ENCODE measurements at places on chromosomes 11 and 22.
A peak's percentile ranks its signal among the peaks of the same experiment; 100 is the strongest.

- no peak for DNase-seq
Observed at GRCh38 chr22:46969961-46970360, 207.5 kb downstream of the TBC1D22A start.

DNA sequence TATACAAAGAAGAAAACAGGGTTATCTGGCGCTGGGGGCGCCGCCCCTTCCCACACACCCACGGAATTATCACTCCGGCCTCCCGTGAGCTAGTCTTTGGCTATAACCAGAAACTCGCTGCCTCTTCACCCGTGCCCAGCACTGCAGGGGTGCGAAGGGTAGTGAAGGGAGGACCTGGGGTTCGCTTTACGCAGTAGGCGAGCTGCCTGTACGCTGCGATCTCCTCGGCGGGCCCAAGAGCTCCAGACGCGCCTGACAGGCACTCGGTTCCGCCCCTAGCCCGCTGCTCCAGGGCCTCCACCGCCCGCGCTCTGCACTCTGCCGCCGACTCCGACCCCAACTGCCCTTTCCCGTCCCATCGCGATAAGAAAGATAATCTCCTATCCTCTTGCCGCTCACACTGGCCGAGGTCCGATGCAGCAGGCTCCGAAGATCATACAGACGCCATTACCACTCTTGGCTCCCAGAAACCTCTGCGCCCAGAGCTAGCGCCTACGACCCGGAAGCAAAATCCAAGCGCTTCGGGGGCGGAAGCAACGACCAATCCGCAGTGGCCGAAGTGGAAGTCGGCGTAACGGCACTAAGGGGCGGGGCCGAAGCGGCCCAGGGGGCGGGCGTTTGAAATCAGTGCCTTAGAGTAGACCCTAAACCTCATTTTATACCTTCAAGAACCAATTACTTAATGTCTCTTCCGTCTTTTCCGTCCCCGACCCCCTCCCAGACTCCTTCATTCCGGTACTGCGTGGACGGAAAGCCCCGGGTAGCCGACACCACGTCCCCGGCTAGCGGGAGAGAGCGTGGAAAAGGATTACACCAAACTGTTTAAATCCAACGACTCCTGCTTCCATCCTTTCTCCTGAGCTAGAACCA lies at the start of the genes CWC15 and KDM4D:
CWC15 (minus strand) TSS at position 458 of the 870 bp plus-strand sequence. CDS start 1,371 bp downstream, outside the sequence.
KDM4D (plus strand) TSS at position 611 of the 870 bp plus-strand sequence. CDS start 23,664 bp downstream, outside the sequence.
- peak; percentile 95 for DNase-seq

DNA sequence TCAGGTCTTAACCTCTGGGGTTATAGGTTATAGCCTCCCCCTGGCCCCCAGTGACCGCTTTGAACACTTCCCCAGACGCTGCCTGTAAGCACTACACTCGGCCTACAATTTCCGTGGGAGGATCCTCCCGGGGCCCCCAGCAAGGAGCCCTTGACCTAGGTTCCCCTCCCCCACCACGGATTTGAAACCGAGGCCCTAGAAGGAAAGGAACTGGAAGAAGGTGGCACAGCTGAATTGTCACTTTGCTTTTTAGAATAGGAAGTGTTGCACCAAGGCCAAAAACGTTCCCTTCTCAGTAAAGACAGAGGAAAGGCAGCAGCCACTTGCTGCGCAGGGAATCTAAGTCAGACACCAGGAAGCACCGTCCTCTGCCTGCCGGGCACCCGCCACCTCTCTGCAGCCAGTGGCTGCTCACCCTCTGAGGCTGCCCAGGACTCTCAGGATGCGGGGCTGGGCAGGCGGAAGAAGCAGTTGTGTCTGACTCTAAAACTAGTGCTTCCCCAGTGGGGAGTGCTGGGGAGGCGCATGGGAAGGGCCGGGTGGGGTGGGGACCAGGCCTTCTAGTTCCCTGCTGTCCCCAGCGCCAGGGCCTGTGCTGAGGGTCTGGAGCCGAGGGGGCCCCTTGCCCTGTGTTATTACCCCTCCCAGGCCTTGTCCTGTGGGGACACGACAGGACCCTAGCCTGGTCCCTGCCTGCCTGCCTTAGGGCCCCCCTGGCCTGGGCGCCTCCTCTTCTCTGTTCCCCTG lies 7.9 kb upstream of the FLRT1 start:
- DNase-seq, result no peak

DNA sequence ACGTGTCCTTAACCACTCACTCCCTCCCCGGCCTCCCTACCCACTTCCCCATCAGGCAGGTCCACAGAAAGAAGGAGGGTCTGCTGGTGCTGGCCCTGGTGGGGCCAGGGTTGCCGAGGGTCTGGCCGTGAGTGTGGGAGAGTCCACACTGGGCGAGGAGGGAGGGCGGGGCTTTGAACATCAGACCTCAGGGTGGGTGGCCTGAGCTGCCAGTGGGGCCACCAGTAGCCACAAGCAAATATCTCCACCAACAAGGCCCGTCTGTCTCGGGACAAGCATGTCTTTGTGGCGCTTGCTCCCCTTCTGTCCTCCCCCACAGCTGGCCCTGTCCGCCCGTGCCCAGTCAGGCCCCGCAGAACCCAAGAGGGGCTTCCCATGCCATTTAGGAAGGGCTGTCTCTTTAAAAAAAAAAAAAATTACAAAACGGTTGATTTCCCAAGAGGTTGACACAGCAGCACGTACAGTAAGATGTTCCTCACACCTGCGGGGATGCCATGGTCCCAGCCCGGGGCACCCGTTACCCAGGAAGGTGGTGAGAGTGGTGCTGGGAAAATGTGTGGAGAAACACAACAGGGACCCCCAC lies 17.7 kb upstream of the TALDO1 start:
- DNase-seq, result no peak

GRCh38 chr11:116930586-116930985 lies 93.2 kb upstream of the APOA1 start:
- no peak for DNase-seq

DNA sequence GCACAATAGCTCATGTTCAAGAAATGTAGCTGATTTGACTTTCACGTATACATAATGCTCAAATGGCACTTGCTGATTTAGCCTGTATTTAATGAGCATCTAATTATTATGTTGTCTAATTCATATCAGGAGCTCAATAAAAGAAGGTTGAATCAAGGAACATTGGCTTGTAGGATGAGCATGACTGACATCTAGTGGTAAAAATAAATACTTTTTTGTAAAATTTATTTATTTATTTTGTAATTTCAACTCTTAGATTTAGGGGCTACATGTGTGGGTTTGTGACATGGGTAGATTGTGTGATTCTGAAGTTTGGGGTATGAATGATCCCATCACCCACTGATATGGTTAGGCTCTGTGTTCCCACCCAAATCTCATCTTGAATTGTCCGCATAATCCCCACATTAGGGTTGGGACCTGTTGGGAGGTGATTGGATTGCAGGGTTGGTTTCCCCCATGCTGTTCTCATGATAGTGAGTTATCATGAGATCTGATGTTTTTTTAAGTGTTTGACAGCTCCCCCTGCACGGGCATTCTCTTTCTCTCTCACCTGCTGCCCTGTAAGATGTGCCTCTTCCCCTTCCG lies 1.7 kb upstream of the OR52E5 start:
- peak; percentile 10 for DNase-seq

DNA sequence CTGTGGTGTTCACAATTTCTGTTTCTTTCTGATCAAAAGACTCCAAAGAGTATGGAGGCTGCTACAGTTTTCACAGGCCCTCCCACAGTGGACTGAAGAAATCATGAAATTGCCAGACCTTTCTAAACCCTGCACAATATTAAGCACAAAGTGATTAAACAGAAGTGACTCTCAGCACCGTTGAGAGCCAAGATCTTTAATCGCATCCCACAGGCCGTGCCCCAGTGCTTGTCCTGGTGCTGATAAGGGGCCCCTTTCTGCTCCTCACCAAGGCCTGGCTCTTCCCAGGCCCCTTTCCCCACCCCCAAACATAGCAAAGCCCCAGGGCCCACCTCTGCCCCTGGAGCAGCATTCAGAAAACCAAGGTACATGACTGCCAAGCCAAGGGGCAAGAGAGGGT lies 57.4 kb upstream of the BMAL1 start:
- DNase-seq, result no peak

DNA sequence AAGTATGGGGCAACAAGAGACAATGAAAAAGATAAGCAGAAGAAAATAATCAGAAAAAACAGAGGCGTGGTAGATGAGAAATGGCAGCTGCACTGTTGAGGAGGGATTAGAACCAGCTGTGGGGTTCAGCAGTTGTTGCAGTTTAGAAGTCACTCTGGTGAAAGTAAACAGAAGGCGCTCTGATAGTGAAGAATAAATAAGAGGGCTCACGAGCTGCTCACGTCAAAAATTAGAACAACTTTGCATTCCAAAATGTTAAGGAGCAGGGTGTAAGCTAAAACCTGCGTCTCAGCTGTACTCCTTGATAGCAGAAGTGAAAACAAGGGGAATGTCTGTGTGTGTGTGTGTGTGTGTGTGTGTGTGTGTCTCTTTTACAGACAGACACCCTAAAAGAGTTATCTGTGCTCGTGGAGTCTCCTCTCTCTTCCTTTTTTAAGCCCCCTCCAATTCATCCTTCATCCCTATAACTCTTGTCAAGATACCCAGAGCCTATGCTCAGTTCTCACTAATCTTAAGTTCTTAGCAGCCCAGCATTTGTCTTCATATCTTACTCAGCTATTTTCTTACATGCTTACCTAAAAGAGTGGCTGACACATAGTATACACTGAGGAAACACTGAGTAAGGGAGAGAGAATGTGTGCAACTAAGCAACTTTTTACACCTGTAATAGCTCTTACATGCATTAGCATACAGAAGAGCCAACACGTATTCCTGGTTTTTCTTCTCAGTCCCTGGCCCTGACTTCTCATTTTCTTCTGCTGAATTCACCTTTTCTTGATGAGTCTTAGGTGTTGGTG lies 8.9 kb downstream of the TTC17 start:
- peak; percentile 50 for DNase-seq

DNA sequence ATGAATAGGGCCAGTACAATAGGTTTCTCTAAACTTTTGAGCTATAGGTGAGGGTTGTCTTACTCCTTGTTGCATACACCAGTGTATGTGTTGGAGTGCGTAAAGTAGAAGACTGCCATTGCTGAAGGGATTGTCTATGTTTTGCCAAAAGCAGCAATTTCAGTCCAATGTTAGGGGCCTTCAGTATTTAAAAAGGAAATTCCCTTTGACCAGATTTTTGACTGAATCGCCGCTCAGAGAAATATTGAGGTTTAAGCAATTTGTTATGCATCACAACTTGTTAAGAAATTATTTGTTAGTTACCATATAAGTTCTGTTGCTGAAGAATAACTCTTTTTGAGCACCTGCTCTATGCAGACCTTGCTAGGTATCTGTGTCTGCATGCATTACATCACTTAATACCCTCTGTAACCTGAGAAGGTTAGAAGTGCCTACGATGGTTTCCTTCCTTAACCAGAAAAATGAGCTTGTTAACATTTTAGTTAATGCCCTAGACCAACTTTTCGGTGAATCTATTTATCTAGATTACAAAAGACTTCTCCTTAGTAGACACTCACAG lies 33.9 kb downstream of the MMP20 start:
- DNase-seq, result no peak

DNA sequence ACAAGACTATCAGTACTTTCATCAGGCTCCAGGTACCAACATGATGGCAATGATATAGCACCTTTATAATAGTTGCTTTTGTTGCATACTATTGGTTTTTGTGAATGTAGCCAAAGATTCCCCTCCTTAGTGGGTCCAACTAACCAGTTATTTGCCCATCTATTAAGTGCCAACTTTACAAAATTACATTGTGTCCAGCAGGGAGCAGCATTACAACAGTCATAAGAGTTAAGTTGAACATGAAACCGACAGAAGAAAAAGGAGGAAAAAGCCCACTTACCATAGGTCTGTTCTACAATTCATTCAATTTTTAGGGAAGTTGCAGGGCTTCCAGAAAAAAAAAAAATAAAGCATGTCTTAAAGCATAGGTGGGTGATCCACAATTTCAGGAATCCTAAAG lies 21.6 kb downstream of the IMMP1L start:
- DNase-seq, result peak; percentile 37

DNA sequence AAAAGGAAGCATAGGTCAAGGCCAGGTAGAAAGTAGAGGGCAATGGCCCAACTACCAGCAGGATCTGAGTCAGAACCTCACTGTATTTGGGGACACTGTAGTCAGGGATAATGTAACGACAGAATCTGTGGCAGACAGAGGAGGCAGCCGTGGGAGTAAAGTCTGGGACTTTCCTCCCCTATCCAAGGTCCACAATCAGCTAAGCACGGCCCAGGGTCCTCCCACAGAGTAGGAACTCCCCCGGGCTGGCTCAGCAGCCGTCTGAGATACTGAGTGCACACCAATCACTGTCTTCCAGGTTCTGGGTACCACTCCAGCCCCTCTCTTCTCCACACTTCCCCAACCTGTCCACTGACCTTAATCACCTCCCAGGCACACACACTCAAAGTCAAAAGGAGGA lies 3.2 kb downstream of the IGSF9B start:
- DNase-seq, result no peak

DNA sequence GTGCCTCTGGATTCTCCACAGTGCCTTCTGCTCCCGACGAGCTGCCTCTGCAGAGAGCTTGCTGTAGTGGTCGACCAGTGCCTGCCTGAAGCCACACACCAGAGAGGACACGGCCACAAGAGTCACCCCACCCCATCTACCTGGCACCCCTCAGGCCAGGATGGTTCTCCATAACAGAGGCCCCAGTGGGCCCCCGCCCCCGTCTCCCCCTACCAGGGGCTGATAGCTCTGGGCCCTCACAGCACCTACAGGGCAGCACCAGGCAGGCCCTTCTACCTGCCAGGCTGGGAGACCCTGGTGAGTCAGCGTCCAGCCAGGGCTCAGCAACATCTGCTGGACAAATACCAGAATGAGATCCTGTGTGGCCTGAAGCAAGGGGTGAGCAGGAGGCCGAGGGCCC lies 21.7 kb downstream of the SELENOO start:
- DNase-seq, result no peak

GRCh38 chr11:12524865-12525264 lies 147.5 kb downstream of the PARVA start:
- no peak for DNase-seq

- no peak for DNase-seq
Observed at GRCh38 chr22:27673839-27674238, 127.7 kb downstream of the MN1 start.

DNA sequence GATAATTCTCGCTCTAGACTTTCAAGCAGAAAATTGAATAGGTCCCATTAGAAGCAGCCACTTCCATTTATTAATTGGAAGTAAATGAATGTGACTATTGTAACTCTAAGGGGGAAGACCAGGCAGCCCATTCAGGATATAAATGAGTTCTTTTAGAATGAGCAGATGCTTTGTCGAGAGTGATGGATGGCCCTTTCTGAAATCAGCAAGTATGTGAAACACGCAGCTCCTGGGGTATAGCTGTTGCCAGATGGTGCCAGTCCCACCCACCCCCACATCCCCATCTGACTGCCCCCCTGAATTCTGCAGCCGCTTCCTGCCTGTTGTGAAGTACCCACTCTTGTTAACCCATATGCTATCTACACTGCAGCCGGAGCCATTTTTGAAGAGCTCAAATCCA lies 3.7 kb downstream of the SLC15A3 start:
- DNase-seq, result no peak

DNA sequence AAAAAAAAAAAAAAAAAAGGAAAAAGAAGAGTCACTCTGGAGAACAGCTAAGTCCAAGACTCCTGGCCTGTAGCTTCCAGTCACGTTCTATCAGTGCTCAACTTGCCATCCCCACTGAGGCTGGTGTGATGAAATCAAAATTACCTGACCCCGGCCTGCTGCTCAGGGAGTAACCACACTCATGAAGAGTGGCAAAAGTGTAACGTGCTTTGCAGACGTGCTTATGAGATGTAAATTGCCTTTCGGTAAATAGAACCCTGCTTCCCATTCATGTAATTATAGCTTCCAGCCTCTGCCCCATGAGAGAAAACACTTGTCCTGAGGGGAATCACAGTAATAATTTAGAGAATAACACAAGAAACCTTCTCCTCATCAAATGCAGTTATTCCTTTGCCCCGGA lies 28.2 kb upstream of the CHKA start:
- DNase-seq, result no peak

- DNase-seq, result no peak
Observed at GRCh38 chr22:19803736-19804267, 43.2 kb downstream of the TBX1 start.

GRCh38 chr11:11535611-11536010 lies 86.2 kb downstream of the GALNT18 start:
- no peak for DNase-seq
